ENCODE measurements at places on chromosomes 3 and 15.
A peak's percentile ranks its signal among the peaks of the same experiment; 100 is the strongest.

DNA sequence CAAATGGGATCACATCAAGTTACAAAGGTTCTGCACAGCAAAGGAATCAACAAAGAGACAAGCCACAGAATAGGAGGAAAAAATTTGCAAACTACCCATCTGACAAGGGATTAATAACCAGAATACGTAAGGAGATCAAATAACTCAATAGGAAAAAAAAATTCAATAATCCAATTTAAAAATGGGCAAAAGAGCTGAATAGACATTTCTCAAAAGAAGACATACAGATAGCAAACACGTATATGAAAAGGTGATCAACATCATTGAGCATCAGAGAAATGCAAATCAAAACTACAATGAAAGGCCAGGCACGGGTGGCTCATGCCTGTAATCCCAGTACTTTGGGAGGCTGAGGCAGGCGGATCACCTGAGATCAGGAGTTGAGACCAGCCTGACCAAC lies 23.5 kb upstream of the CPEB1 start:
- no peaks in the 10 kb centered on the region for H3K4me1 ChIP-seq
- H3K4me3 ChIP-seq, result no peak overlapping the region
- H3K27me3 ChIP-seq, result no peaks in the 10 kb centered on the region
- H3K36me3 ChIP-seq, result no peaks in the 10 kb centered on the region
- DNase-seq, result no peak

DNA sequence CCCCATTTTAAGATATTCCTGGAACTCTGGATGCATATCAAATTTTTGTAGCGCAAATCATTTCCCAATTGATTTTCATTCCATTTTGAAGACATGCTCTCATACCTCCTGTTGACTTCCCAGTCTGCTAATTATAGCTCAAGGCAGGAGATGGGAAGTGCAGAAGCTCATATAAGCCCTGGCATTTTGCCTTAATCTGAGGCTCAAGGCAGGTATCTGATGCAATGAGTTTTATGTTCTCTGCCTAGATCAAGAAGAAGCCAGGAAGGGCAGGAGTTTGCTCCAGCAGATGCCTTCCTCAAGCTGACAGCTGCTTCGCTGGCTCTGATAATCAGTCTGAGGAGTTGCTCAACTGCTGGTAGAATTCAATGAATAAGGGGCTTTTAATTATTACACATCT lies 65.6 kb upstream of the NEDD4 start:
- H3K4me1 ChIP-seq, result no peaks in the 10 kb centered on the region
- H3K27ac ChIP-seq, result no peak overlapping the region
- H3K27me3 ChIP-seq, result no peaks in the 10 kb centered on the region

GRCh38 chr3:167742338-167742737 lies 6.8 kb downstream of the SERPINI1 start:
- H3K27me3 ChIP-seq, result no peaks in the 10 kb centered on the region
- no peak overlapping the region for H3K27ac ChIP-seq
- H3K36me3 ChIP-seq, result no peaks in the 10 kb centered on the region
- no peaks in the 10 kb centered on the region for H3K4me1 ChIP-seq
- no peak for DNase-seq
- no peak overlapping the region for H3K4me3 ChIP-seq

- peak; percentile 80 for DNase-seq
- H3K36me3 ChIP-seq, result no peaks in the 10 kb centered on the region
- H3K4me3 ChIP-seq, result no peak overlapping the region
- H3K4me1 ChIP-seq, result no peaks in the 10 kb centered on the region
- H3K27ac ChIP-seq, result no peak overlapping the region
- no peaks in the 10 kb centered on the region for H3K27me3 ChIP-seq
Measured at GRCh38 chr3:119891944-119892721, 110.2 kb downstream of the NR1I2 start.

DNA sequence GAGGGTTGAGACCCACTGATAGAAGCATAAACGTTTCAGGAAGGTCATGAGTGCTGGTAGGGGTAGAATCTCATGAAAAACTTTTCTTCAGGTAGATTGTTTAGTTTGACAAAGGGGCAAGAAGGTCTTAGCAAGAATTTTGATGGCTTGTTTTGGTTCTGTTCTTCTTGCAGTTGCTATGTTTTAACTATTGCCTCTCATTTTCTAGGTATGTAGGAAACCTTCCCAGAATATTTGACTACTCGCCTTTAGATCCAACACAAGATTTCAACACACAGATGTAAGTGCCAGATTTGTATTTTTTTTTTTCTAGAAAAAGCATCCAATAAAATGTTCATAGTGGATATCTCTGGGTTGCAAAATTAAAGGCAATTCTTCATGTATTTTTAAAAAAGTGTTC lies 77.1 kb downstream of the USP13 start:
- no peak overlapping the region for H3K27ac ChIP-seq
- no peaks in the 10 kb centered on the region for H3K27me3 ChIP-seq
- no peak for DNase-seq

GRCh38 chr3:107432013-107432515 lies 54.8 kb downstream of the CCDC54 start:
- no peaks in the 10 kb centered on the region for H3K4me1 ChIP-seq
- H3K27me3 ChIP-seq, result no peaks in the 10 kb centered on the region
- H3K36me3 ChIP-seq, result no peaks in the 10 kb centered on the region
- H3K27ac ChIP-seq, result peak overlapping the region; percentile 98

Data from mesendoderm (in vitro differentiated cells).